ENCODE measurements at places on chromosomes 16 and 17.
A peak's percentile ranks its signal among the peaks of the same experiment; 100 is the strongest.

DNA sequence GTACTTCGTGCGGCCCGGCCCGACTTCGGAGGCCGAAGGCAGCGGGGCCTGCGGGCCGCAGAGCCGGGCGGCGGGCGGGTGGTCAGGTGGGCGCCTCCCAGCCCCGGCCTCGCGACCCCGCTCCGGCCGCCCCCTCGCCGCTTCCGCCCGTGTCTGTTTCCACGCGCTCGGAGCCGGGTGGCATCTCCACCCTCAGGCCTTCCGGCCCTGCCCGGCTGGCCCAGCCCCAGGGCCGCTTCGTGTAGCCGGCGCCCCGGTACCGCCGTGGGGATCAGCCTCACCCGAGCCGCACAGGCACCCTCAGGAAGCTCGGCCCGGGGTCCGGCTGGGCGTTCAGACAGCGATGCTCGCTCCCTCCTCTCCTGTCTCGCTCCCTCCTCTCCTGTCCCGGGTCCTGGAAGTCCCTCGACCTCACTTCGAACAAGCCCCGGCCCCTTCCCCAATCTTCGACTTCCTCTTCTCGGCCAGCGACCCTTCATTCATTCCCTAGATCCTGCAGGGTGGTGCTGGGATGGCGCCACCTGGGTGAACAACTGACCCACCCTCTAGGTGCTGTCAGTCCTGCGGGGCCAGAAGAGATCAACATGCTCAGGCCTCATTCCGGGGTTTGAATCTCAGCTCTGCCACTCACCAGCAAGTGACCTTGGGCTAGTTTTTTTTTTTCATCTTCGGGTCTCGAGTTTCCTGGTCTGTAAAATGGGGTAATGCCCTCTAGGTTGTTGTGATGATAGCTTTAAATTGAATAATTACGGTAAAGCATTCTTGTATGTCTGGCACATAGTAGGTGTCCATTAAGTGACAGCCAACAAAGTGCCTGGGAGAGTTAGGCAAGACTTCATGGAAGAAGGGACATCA is 610 bp downstream of the VPS4A start:
- no peak for DNase-seq

GRCh38 chr16:5367951-5368350 is 270.4 kb upstream of the EEF2KMT start:
- DNase-seq, result no peak

GRCh38 chr16:49452578-49452977 is 79.0 kb downstream of the C16orf78 start:
- no peak for DNase-seq

- peak; percentile 56 for DNase-seq
These were observed 2.9 kb upstream of the EPX start for GRCh38 chr17:58189436-58190146.

DNA sequence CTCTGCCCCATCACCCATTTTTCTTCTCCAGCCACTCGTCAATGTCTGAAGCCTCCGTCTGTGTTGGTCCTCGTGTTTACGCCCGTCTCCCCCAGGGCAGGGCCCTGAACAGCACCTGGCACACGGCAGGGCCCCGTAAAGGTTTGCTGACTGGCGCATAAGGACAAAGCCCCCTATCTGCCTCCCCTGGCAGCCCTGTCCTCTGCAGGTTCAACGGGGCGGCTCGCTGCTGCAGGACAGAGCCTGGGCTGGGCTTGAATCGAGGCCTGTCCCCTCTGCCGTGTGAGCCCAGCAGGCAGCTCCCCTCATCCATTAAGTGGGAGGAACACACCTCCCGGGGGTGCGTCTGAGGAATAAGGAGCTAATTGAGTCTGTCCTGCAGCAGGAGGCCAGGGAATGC is 46.1 kb upstream of the PABPN1L start:
- DNase-seq, result no peak

- DNase-seq, result no peak
These were observed 15.3 kb downstream of the LCMT1 start for GRCh38 chr16:25126820-25127232.

GRCh38 chr17:57084361-57084801 is 665 bp upstream of the AKAP1 start:
- DNase-seq, result no peak

All from HS-27A (cell line).